ENCODE measurements at places on chromosomes 11 and 22.

GRCh38 chr22:50488886-50489285, 2.2 kb downstream of the MIOX start:
- DNase-seq, result no peak

- DNase-seq, result no peak
Measured at GRCh38 chr22:29122041-29122440, 49.2 kb downstream of the KREMEN1 start.

GRCh38 chr22:32794449-32795213, 6.9 kb upstream of the TIMP3 start:
- no peak for DNase-seq

GRCh38 chr11:44542372-44542771, 23.1 kb upstream of the CD82 start:
- DNase-seq, result no peak

DNA sequence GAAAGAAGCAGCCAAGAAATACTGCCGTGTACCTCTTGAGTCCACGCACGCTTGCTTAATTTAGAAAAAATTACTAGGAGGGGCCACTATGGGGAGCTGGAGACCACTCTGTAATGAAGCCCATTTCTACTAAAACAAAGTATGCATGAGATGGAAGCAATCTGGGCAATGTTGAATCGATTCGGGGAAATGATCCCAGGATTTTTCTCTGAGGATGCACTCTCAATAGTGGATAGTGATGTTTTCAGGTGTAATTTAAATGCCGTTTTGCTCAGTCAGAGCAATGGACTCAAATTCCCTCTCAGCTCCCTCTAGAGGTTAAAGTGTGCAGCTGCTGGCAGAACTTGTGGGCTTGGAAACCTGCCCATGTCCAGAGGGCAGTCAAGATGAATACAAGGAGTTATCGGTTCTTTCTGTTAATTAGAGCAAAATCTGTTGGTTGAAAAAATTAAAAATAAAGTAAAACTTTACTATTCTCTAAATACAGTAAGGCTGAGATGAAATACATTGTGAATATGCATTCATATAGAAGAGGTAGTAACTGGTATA, 64.1 kb downstream of the ME3 start:
- DNase-seq, result peak; percentile 42

- no peak for DNase-seq
Measured at GRCh38 chr11:73972620-73973449, 9.8 kb downstream of the UCP2 start.

GRCh38 chr11:111049131-111049530, 196.4 kb upstream of the POU2AF2 start:
- DNase-seq, result no peak

DNA sequence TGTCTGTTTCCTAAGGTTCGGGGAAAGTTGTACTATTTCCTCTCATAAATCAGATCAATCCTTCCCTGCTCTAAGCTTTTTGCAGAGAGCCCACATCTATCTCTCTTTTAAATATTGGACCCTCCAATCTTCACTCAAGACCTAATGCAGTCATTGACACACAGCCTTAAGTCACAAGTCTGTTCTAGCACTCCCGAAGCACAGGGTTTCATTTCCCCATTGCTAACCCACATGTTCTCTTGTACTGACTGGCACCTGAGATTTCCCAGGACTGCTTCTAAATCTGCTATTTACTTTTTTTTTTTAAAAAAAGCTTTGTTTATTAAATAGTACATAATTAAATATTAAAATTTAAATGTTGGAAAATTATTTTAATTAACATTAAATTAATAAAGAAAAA, 674.7 kb downstream of the TBC1D22A start:
- DNase-seq, result no peak

DNA sequence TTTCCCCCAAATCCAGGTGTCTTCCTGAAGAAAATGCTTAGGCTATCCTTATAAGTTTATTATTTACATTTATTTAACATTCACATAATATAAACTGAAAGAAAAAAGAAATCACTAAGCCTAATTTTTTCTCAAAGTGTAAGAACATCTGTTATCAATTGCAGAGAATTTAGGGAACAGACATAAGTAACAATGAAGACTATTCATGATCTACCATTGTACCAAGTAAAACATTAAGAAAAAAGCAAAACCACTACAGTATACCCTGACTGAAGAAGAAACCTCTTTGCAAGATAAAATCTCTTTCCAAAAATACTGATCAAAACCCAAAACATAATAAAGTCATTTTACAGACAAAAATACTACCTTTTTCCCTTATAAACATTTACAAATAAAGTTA, 60.5 kb downstream of the NUP98 start:
- DNase-seq, result no peak

- DNase-seq, result no peak
Measured at GRCh38 chr22:27766679-27767078, 34.9 kb downstream of the MN1 start.

- no peak for DNase-seq
Measured at GRCh38 chr22:33114565-33114964, 56.4 kb upstream of the SYN3 start.

DNA sequence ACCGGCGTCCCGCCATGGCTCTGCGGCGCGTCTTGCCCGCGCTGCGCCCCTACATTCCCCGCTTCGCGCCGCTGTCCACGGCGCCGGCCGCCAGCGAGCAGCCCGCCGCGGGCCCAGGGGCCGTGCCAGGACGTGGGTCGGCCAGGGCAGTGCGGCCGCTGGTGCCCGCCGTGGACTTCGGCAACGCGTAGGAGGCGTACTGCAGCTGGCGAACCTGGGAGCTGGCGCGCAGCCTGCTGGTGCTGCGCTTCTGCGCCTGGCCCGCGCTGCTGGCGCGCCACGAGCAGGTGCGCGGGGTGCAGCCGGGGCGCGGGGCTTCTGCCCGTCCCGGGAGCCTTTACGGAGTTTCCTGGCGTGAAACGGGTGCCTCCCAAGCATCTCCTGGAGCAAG, 20.1 kb downstream of the DGCR6L start:
- no peak for DNase-seq
